ENCODE measurements at places on chromosomes 4 and X.

- no peak for DNase-seq
These were observed 51.5 kb downstream of the TMEM165 start for GRCh38 chr4:55447108-55447708.

GRCh38 chr4:104330125-104330905 is 164.4 kb downstream of the CXXC4 start:
- no peak for DNase-seq

DNA sequence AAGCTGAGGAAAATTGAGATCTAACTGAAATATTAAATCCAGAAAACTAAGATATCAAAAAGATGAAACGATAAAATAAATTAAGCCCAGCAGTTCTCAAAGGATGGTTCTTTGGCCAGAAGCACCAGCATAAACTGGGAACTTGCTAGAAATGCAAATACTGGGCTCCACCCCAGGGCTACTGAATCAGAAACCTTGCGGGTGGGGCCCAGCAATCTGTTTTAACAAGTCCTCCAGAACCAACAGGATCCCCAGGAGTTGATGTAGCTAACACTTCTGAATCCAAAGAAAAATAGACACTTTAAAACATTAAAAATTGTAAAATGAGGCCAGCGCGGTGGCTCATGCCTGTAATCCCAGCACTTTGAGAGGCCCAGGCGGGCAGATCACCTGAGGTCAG is 14.1 kb upstream of the TMEM154 start:
- DNase-seq: no peak

DNA sequence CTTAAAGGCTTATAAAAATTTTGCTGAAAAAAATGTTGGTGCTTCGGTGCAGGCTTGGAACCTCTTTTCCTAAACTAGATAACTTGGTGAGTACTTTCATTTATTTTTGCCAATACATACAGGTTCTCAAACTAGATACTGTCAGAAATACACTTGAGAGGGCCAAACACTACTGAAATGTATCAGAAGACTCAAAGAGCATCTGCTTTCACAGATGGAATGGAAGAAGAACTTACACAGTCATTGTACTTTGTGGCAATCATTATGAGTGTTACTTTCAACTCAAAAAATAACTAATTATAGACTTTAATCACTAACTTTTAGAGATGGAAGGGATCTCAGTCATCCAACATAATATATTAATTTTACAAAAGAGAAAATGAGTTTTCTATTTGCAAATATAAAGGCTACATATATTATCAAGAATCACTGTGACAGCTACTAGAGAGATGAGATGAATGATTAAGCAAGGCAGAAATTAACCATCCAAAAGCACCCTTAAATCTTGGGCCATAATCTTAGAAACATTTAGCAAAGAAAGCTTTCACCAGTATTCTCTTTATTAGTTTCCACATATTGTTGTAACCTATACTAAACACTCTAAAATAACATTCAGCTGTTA is 1.0 kb downstream of the ENAM start:
- no peak for DNase-seq

DNA sequence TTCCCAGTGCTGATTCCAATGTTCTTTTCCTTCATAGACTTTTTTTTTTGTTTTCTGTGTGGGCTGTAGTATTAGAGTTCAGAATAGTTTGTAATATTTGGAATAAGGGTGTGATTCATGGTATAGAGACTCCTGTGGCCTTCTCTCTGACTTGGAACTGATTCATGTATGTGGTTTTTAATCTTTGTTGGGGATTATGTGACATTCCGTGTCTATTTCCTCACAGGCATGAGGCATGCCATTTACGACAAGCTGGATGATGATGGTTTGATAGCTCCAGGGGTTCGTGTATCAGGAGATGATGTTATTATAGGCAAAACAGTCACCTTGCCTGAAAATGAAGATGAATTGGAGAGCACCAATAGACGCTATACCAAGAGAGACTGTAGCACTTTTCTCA is 44.4 kb downstream of the POLR2B start:
- DNase-seq: no peak

DNA sequence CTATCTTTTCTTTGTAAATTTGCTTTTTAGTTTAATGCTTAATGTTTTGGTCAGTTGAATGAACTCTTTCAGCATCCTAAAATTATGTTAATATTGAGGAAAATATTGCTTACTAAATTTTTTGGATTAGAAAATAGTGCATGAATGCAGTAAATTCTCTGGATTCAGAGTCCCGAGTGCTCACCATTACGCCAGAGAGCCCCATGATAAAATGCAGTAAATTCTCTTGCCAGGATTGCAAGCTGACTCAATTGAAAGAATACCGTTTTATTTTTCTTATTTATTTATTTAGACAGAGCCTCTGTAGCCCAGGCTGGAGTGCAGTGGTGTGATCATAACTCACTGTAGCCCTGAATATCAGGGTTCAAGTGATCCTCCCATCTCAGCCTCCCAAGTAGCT is 60.9 kb upstream of the ENPEP start:
- no peak for DNase-seq

DNA sequence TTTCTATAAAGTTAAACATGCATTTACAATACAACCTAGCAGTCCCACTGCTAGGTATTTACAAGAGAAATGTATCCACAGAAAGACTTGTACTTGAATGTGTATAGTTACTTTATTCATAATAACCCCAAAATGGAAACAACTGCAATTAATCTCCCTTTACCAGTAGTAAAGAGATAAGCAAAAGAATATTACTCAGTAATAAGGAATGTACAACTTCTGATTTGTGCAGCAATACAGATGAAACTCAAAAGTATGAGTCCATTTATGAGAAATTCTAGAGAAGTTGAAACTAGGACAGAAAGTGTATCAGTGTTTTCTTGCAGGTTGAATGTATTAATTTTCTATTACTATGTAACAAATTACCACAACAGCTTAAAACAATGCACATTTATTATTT is 15.2 kb downstream of the USP53 start:
- DNase-seq: no peak

GRCh38 chr4:61335241-61335763 is 135.2 kb downstream of the ADGRL3 start:
- no peak for DNase-seq

DNA sequence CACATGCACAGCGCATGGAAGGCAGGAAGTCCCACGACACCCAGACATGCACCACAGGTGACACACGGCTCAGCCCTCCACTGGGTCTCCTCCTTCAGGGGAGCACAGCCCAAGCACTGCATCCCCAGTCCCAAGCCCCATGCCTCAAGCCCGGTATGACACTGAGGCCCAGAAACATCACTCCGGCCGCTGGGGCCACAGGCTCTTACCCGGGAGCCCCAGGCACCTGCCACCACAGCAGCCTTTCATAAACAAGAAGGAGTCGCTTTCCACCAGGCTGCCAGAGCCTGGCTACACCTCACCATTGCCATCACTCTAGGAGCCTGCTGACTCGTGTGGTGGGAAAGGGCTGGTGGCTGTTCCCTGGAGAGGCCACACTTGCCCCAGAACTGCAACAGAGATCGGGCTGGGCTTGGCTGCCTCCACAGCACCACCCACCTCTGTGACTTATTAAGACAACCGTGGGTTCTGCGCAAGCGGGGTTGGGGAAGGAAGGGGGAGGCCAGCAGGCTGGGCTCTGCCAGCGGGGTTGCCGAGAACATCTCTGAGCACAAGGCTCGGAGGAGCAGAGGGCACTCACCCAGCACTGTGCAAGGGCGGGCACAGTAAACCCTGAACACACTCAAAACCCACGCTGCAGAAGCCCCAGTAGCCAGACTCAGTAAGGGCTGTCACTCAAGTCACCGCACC is 4.5 kb downstream of the HAUS7 start:
- DNase-seq: no peak

DNA sequence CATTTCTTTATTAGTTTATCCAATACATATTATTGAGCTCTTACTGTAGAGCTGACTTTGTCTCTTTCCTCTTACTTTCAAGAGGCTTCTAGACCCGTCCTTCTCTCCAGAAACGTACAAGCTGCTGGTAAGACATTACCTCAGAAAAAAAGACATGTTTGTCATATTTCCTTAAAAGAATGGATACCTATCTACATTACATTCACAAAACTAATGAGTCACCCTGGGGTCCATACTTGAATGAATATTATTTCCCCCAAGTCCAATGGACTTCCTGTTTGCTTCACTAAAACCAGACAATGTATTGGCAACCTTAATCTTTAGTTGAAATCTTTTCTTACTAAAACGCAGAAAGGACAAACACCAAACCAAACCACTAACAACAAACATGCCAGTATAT is 176.5 kb upstream of the CLNK start:
- no peak for DNase-seq

DNA sequence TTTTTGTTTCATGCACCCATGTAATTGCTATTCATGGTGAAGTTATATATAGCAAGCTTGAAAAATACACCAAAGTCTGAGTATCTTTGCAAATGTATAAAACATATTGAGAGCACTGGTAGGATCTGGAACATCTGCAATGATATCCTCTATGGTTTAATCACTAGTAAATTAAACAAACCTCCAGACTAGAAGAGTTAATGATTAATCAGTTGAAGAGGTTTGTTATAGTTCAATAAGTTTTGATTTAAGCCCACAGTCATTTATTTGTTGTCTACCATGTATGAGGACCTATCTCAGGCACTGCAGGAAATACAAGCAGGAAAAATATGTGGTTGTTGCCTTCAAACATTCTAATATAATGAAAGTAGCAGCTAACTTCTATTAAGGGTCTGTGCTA is 16.5 kb downstream of the CYBB start:
- no peak for DNase-seq

GRCh38 chr4:80071604-80072227 is 1.3 kb downstream of the ANTXR2 start:
- DNase-seq: no peak

GRCh38 chr4:114474188-114474800 is 124.3 kb upstream of the UGT8 start:
- no peak for DNase-seq

DNA sequence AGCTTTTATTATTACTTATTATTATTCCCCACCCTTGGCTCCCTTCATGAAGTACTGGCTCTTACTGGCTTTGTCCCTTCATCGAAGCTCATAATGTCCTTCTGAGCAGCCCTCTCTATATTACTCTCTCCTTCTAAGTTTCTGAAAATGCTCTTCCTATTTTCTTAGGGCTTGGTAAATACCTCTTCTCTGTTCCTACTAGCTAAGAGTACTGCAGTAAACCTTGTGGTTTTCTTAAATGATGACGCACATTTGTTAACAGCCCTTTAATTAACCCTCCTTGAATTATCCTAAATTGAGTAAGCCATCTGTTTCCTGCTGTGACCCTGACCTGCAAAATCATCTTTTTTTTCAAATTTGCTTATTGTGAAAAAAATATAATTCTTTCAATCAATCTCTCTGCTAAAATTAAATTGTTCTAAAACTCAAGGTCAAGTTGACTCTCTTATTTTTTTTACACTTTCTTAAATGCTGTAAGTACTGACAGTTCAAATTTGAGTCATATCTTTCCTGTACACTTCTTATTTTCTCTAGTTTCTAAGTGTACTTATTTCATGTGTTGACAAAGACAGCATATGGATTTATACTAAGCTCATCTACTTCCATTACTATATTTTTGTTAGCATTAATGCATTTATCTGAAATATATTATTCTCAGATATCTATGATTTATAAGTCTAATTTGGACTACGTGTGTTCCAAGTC is 148.9 kb downstream of the ADAM29 start:
- DNase-seq: no peak

GRCh38 chr4:14518136-14518535 is 484.1 kb upstream of the CPEB2 start:
- no peak for DNase-seq

DNA sequence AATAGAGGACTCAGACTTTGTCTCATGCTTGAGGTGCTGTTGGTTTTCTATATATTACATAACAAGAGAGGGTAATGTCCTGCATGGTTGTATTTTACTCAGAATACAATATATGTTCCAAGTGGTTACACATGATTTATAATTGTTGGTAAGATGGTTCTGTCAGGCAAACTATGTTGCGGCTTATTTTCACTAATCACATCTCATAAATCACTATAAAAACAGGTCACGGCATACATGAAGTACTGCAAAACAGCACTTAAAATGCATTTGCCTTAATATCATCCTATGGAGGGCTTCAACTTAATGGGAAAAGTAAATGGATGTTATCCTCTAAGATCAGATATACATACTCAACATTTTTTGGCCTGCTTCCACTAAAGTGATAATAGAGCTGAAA is 246.0 kb upstream of the ARSJ start:
- DNase-seq: no peak

GRCh38 chr4:85127653-85128052 is 161.2 kb upstream of the WDFY3 start:
- no peak for DNase-seq

GRCh38 chrX:97740044-97740443 is 856.3 kb downstream of the RPA4 start:
- no peak for DNase-seq

DNA sequence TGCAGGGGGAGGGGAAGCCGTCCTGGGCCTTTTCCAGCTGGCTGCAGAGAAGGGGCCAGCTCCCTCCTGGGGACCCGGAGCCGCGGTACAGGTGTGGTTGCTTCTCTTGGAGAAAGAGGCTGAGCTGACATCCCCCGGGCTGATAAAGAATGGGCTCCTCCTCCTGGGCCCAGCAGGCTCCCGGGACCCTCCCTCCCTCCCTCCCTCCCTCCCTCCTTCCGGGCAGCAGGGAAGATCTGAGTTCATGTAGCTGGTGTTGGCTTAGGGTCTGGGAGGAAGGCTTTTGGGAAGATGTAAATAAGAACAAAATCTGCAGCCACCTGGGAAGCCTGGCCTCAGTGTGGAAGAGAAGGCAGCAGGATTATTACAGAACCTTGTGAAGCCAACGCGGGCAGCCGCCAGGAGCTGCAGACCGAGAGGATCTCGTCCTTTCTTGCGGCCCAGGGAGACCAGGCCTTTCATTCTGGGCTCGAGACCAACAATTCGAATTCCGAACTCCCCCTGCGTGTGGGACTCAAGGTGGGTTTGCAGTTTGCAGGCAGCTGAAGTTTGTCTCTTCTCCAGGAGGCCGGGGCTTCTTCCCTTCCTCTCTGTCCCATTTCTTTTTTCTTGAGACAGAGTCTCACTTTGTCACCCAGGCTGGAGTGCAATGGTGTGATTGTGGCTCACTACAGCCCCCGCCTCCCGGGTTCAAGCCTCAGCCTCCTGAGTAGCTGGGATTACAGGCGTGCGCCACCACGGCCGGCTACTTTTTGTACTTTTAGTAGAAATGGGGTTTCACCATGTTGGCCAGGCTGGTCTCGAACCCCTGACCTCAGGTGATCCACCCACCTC is at the start of gene PLCXD1:
Gene PLCXD1 (plus strand): TSS at position 216 of the 834 bp plus-strand sequence. CDS start 2,807 bp downstream, outside the sequence.
- DNase-seq: no peak

DNA sequence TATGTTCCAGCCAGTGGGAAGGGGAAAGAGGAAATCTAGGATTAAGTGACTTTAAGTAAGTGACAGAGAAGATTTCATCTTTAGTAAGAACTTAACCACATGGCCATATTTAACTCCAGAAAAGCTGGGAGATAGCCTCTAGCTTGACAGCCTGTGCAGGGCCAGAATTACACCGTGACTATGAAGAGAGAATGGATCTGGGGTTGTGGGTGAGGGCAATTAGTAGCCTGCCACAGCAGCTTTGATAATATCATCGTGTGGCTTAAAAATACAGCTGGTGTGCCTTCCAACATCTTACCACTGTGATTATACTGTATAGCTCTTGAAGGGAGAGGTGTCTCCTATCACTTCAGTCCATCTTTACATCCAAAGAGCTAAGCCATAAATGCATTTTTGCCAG is 57.6 kb upstream of the TBC1D9 start:
- DNase-seq: no peak

- DNase-seq: no peak
These were observed 10.9 kb downstream of the DLG3 start for GRCh38 chrX:70455366-70456202.
